Left ventricle myocardium superior (tissue), 1 donor: ENCODE measurements at places on chromosomes 13 and 19.
A peak's percentile ranks its signal among the peaks of the same experiment; 100 is the strongest.

GRCh38 chr13:88586263-88586662 is 915.1 kb downstream of the SLITRK5 start:
- DNase-seq = no peak

DNA sequence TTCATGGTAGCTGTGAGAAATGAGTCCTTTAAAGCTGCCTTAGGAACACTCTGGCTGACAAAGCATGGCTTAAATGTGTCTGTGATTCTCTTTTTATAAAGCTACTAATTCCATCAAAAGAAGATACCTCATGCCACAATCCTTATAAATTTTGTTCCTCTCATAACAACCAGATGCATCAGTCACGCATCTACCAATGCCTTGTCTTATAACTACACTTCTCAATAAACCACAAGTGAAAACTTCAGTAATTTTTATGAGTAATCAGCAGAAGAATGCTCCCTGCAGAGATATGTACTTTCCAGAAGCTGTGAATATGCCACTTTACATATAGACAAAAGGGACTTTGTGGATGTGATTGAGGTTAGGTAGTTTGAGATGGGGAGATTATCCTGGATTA is 147.8 kb downstream of the SUCLA2 start:
- DNase-seq = no peak

DNA sequence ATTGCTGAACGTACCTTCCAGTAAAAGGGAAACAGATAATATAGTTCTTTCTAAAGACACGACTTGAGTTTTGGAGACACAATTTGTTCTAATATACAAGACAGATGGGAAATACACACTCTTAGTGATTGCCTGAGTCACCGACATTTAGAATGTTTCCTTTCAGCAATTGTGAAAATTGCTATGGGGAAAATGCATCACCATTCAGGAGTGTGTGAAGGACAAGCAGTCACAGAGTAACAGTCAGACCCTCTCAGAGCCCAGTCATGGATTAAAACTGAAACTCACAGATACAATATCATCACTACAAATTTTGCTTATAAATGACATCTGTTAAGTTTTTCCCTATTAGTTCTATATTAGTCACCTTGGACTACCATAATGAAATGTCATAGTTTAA is 286.1 kb downstream of the SPRY2 start:
- no peak for DNase-seq

GRCh38 chr13:19860884-19861655 is 2.4 kb downstream of the ZMYM5 start:
- no peak for DNase-seq

GRCh38 chr13:106755542-106755941 is 187.6 kb upstream of the ARGLU1 start:
- no peak for DNase-seq

GRCh38 chr19:50325310-50326100 is 3.7 kb downstream of the KCNC3 start:
- DNase-seq = peak; percentile 83

- no peak for DNase-seq
Observed at GRCh38 chr13:44142941-44143665, 230.5 kb upstream of the SERP2 start.

- no peak for DNase-seq
Observed at GRCh38 chr19:51627491-51628138, 2.6 kb downstream of the SIGLEC5 start.

DNA sequence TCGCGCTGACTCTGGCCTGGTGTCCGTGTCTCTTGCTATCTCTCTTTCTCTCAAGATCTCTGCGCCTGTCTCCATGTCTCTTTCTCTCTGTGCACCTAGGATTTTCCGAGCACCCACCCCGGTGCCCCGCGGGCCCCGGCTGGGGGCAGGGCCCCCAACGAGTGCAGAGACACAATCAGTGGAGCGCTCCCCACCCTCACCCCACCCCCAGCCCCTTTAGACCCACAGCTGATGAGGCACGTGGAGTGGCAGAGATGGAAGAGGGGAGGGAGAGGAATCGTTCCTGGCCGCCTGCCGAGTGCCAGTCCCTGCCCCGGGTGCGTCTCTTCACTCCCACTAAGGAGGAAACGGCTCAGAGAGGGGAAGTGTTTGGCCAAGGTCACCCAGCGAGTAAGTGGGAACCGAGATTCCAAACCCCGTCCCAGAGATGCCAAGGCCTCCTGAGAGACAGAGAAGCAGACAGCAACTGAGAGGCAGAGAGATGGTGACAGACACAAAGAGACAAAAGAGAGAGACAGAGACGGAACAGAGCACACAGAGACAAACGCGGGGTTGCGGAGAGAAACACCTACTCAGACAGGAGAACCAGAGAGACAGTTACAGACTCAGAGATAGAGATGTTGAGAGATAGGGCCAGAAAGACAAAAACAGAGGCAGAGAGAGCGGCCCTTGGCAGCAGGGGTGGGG is 626 bp upstream of the BCL3 start:
- peak; percentile 80 for DNase-seq
